Activated CD4-positive, alpha-beta T cell treated with anti-CD3 and anti-CD28 coated beads for 36 hours (primary cell): ENCODE measurements at places on chromosomes 3 and 15. TPM values are rescaled to one million over a fixed set of nuclear protein-coding genes. Genes with fewer than 3 reads are reported as not detected.

GRCh38 chr3:56874269-56874668, 72.5 kb upstream of the ARHGEF3 start:
- H3K27me3 ChIP-seq, result no peaks in the 10 kb centered on the region
- peaks cover 9% of the 10 kb centered on the region for H3K36me3 ChIP-seq
- no peak for DNase-seq

- no peaks in the 10 kb centered on the region for H3K27me3 ChIP-seq
- no peak for DNase-seq
- no peaks in the 10 kb centered on the region for H3K4me1 ChIP-seq
- no peaks in the 10 kb centered on the region for H3K36me3 ChIP-seq
- no peak overlapping the region for H3K27ac ChIP-seq
- H3K4me3 ChIP-seq, result no peak overlapping the region
These were observed 10.3 kb upstream of the CDV3 start for GRCh38 chr3:133563186-133563591.

DNA sequence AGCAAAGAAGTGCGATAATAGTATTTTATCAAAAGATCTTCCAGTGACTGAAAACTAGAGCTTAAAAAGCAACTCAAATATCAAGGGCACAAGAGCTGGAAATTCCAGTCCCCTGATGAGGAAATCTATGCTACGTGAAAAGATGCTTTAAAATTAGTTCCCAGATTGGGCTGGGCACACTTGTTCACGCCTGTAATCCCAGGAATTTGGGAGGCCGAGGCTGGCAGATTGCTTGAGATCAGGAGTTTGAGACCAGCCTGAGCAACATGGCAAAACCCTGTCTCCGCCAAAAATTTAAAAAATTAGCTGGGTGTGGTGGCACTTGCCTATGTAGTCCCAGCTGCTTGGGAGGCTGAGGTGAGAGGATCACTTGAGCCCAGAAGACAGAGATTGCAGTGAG, 138.8 kb downstream of the SEMA6D start:
- no peak overlapping the region for H3K27ac ChIP-seq
- H3K4me1 ChIP-seq, result no peaks in the 10 kb centered on the region
- H3K36me3 ChIP-seq, result no peaks in the 10 kb centered on the region
- no peak for DNase-seq
- peaks cover 2% of the 10 kb centered on the region for H3K27me3 ChIP-seq
- no peak overlapping the region for H3K4me3 ChIP-seq

DNA sequence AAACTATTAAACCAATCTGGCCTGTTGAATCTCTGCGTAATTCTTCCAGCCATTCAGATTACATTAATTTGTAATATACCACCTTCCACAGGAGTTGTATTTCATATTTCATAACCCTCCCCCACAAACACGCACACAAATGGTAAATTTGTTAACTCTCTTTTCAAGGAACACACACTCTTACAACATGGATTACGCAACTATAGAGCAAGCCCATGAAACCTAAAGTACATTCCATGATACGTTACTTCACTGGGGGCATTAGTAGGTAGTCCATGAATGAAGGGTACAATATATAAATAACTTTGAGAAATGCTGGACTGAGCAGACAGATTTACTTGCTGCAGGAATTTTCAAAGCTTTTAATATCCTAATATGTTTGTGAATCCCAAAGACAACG, 65.0 kb downstream of the TRIM69 start:
- H3K36me3 ChIP-seq, result no peaks in the 10 kb centered on the region
- H3K4me1 ChIP-seq, result peaks cover 4% of the 10 kb centered on the region
- DNase-seq, result no peak

DNA sequence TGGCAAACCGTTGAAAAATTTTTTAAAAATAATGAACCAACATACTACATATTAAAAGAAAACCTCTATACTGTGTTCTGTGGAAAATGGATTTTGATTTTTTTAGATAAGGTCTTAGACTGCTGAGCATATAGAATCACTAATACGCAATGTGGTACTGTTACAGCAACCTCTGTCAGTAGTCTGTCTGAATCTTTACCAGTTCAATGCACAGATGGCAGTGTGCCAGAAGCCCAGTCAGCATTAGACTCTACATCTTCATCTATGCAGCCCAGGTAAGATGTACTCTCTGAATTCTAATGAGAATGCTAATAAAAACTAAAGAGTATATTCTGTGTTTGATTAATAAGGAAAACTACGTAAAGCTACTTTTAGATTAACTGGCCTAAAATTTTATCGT, 31.3 kb upstream of the FAH start:
- H3K27ac ChIP-seq, result no peak overlapping the region
- H3K4me1 ChIP-seq, result no peaks in the 10 kb centered on the region
- no peak overlapping the region for H3K4me3 ChIP-seq
- H3K36me3 ChIP-seq, result peaks cover 19% of the 10 kb centered on the region

- H3K4me3 ChIP-seq, result no peak overlapping the region
- H3K27ac ChIP-seq, result no peak overlapping the region
- DNase-seq, result no peak
- H3K27me3 ChIP-seq, result no peaks in the 10 kb centered on the region
- H3K36me3 ChIP-seq, result no peaks in the 10 kb centered on the region
These were observed 80.1 kb downstream of the SPRED1 start for GRCh38 chr15:38332711-38333110.

DNA sequence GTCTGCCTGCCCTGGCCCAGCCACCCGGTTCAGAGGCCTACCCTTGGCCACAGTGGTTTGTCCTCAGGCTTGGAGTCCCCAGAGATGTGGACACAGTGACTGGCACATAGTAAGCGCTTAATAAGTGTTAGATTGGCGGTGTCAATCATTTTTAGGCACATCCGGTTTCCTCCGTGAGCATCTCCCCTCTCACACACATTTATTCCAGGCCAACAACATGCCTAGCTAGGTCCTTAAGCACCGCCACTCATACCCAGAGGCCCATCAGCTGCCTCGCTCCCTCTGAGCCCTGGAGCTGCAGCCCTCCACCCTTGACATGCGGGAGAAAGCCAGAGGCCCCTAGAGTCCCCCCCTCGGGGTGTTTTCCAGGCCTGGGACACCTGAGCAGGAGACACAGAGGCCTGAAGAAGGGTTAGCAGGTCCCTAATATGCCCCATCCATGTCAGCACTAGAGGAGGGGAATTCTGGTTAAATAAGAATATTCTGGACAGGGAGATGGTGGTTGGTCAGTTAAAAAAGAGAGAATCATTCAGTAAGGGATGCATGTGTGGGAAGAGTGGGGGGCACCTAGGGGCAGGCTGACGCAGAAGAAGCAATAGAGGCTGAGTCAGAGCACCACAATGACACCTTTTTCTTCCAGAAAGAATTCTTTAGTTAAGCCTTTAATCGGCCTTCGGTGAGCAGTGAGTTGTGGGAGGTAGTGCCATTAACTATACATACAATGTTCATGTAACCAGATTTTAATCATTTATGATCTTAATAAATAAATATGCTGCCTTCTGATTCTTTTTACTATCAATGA, 22.3 kb downstream of the NR2F2 start:
- H3K4me3 ChIP-seq, result no peak overlapping the region
- peaks cover 14% of the 10 kb centered on the region for H3K4me1 ChIP-seq
- no peaks in the 10 kb centered on the region for H3K36me3 ChIP-seq

GRCh38 chr15:55829826-55830225, 86.9 kb upstream of the PRTG start:
- no peak overlapping the region for H3K4me3 ChIP-seq
- H3K27me3 ChIP-seq, result no peaks in the 10 kb centered on the region
- DNase-seq, result peak; percentile 9
- H3K4me1 ChIP-seq, result peaks cover 14% of the 10 kb centered on the region

GRCh38 chr15:80308002-80308401, 56.0 kb upstream of the CTXND1 start:
- H3K4me3 ChIP-seq, result no peak overlapping the region
- no peaks in the 10 kb centered on the region for H3K36me3 ChIP-seq
- no peak overlapping the region for H3K27ac ChIP-seq
- no peaks in the 10 kb centered on the region for H3K4me1 ChIP-seq
- H3K27me3 ChIP-seq, result peaks cover 22% of the 10 kb centered on the region

- H3K4me1 ChIP-seq, result peaks cover 35% of the 10 kb centered on the region
- H3K36me3 ChIP-seq, result peaks cover 60% of the 10 kb centered on the region
- DNase-seq, result no peak
- no peak overlapping the region for H3K27ac ChIP-seq
- H3K27me3 ChIP-seq, result no peaks in the 10 kb centered on the region
These were observed 22.9 kb downstream of the FYCO1 start for GRCh38 chr3:45972534-45973402.

DNA sequence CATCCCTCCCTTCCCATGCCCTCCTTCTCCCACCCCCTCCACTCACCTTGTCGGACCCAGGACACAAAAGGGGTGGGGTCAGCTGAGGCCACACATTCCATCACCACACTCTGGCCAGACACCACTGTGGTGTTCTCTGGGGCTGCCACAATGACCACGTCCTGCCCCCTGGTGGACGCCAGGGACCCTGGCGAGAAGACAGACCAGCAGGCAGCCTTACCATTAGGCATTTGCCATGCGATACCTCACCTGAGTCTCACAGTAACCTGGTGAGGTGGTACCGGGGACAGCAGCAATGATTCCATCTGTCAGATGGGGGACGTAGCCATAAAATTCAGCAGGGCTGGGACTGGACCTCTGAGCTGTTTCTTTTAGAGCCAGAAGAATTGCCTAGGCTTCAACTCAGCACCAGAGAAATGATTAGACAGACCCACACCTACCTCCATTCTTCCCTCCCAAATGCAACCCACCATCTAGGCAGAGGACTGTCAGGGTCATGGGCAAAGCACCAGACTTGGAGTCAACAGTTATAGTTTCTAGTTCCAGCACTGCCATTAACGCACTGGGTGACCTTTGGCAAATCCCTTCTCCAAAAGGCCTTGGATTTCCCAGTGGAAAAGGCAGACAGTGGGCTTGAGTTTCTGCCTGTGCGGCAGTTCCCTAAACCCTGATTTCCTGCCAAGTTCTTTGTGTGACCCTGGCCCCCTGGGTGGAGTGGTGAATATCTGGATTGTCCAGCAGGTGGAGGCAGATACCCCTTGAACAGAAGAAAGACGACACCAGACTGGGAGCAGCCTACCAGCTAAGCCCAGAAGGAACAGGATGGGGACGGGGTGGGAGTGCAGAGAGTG, 21.8 kb downstream of the IGDCC4 start:
- H3K36me3 ChIP-seq, result no peaks in the 10 kb centered on the region
- peak; percentile 74 for DNase-seq
- no peak overlapping the region for H3K4me3 ChIP-seq
- peaks cover 5% of the 10 kb centered on the region for H3K4me1 ChIP-seq
- H3K27ac ChIP-seq, result no peak overlapping the region

- H3K27ac ChIP-seq, result no peak overlapping the region
- H3K4me3 ChIP-seq, result no peak overlapping the region
These were observed 16.2 kb upstream of the PDIA5 start for GRCh38 chr3:123050666-123051065.

DNA sequence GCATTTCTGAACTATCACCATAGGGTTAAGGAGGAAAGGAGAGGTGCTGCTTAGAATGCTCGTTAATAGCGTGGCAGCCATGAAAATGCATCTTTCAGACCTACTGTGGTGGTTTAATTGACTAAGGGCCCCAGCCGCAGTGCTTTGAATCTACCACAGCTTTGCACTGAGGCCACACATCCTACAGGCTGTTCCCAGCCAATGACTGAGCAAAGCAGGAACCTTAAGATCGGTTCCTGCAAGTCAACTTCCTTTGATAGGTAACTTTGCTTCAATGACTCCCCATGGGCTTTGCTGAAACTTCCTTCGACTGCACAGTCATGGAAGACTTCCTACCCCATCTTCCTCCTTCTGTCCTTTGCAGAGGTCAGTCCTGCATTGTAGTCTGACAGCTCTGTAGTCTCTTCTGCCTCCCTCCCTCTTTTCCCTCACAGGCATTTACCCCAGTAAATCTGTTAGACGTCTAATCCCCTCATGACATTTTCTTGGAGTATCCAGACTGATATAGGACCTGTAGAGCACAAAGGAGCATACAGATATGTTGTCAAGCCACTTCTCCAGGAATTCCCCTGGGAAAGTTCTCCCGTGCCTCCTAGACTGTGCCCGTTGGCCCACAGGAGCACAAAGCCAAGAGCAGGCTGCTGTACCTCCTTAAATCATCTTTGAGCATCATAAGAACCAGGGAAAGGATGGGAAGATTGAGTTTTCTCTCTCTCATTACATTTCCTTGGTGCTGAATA, 2.6 kb upstream of the BCL2A1 start:
- DNase-seq, result peak; percentile 77
- H3K4me3 ChIP-seq, result peak overlapping the region; percentile 6
- H3K27me3 ChIP-seq, result no peaks in the 10 kb centered on the region
- H3K27ac ChIP-seq, result peak overlapping the region; percentile 84

GRCh38 chr15:89964232-89964954, 36.7 kb upstream of the ZNF710 start:
- no peak overlapping the region for H3K27ac ChIP-seq
- H3K4me3 ChIP-seq, result no peak overlapping the region
- no peaks in the 10 kb centered on the region for H3K36me3 ChIP-seq

- H3K4me1 ChIP-seq, result no peaks in the 10 kb centered on the region
- H3K27ac ChIP-seq, result no peak overlapping the region
- no peak overlapping the region for H3K4me3 ChIP-seq
These were observed 138.7 kb downstream of the RPL22L1 start for GRCh38 chr3:170731281-170731680.

DNA sequence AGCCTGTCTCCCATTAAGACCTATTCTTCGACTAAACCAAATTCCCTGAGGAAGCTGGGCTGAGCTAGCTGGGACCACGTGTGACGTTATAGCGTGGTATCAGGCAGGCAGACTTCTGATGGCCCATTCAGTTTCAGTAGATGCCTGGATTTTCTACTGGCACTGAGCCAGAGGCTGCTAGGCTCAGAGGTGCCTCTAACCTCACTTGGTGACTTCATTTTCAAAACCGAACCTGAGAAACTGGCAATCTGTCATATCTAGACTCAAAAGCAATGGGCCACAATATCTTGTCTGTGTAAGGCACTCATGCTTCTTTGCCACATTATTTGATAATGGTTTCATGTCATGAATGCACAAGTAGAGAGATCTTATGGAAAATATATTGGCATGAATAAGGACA, 352.1 kb upstream of the AZI2 start:
- no peak overlapping the region for H3K27ac ChIP-seq
- H3K4me3 ChIP-seq, result no peak overlapping the region
- peaks cover 2% of the 10 kb centered on the region for H3K27me3 ChIP-seq
- no peaks in the 10 kb centered on the region for H3K36me3 ChIP-seq

Gene PROS1
- 0.57 TPM for total RNA-seq

Gene DAG1
- total RNA-seq, result 9.0 TPM

Gene PLSCR2
- 0.25 TPM for total RNA-seq

Gene ITIH1
- not detected for total RNA-seq

Gene PP2D1
- not detected for total RNA-seq

Gene IFT122
- 18.4 TPM for total RNA-seq

Gene ZNF717
- total RNA-seq, result 13.1 TPM
